Pancreas (tissue), 10 donors: ENCODE measurements at places on chromosomes 16 and 17. TPM values are rescaled to one million over a fixed set of nuclear protein-coding genes. Genes with fewer than 3 reads are reported as not detected.

- DNase-seq: no peak
These were observed 27.2 kb upstream of the KCNJ16 start for GRCh38 chr17:70047619-70048419.

Gene ALDH3A2
- polyA plus RNA-seq: 46.3 TPM

Gene TRPV3
- polyA plus RNA-seq: 0.73 TPM

GRCh38 chr17:76356803-76357456 lies 3.2 kb upstream of the PRPSAP1 start:
- no peak for DNase-seq

GRCh38 chr16:2373176-2373575 lies 32.6 kb upstream of the ABCA3 start:
- DNase-seq: no peak

DNA sequence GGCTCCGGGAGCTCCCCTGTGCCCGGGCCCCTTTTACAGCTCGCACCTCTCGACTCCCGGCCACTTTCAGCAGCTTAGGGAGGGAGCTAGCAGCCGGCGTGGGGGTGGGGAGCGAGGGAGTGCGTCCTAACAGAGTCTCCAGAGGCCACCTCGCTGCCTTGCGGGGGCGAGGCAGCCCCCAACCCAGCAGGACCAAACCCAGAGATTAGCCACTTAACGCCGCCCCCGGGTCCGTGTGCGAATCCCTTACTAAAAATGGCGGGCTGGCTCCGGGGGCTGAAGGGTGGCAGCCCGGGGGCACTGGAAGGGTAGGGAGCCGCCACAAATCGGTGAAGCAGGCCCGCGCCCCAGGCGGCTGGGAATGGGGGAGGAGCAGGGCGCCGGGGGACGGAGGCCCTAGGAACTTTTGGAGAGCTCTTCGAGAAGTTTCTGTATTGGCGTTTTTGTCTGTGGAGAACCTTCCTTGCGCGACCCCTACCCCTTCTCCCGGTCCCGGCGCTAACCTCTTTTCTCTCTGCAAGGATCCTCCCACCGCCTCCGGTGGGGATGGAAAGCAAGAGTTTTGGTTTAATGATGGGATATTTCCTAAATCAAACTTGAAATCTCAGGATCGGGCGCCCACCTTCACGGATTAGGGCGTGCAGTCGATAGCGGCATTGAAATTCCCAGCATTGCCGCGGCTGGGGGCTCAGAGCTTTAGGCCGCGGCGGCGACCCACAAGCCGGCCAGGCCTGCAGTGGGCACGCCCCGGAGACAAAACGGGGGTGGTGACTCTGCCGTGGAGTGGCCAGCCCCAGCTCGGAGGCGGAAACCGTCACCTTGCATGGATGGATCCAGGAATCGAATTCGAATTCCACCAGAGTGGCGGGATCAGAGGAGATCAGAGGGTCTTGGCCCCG lies 793 bp upstream of the IRX3 start:
- DNase-seq: no peak

- no peak for DNase-seq
These were observed 40.6 kb downstream of the IKZF3 start for GRCh38 chr17:39823407-39824054.
